ENCODE measurements at places on chromosomes 13 and 19. TPM values are rescaled to one million over a fixed set of nuclear protein-coding genes. Genes with fewer than 3 reads are reported as not detected.

The ZNF681 gene
- total RNA-seq = 2.3 TPM

The POU2F2 gene
- 0.39 TPM for total RNA-seq

The LGALS14 gene
- total RNA-seq = not detected

The STARD13 gene
- total RNA-seq = 34.5 TPM

The OXGR1 gene
- total RNA-seq = not detected

The IGLON5 gene
- total RNA-seq = under 0.01 TPM

The PTGIR gene
- 3.0 TPM for total RNA-seq

The FCAR gene
- not detected for total RNA-seq

The ZNF17 gene
- total RNA-seq = 13.5 TPM

The WDR18 gene
- total RNA-seq = 41.2 TPM

The ZNF560 gene
- total RNA-seq = 0.39 TPM

The IQCN gene
- total RNA-seq = 1.3 TPM

The PLEKHF1 gene
- total RNA-seq = 36.9 TPM

The ACP7 gene
- total RNA-seq = not detected

The CDX2 gene
- not detected for total RNA-seq

The SDHAF1 gene
- total RNA-seq = 17.0 TPM

The GJA3 gene
- 0.65 TPM for total RNA-seq

The SMARCA4 gene
- total RNA-seq = 53.7 TPM

The ZFP14 gene
- total RNA-seq = 7.1 TPM

The PCDH17 gene
- 0.22 TPM for total RNA-seq

The NLRP4 gene
- total RNA-seq = not detected

The PTPRH gene
- total RNA-seq = 7.1 TPM

The MCEMP1 gene
- not detected for total RNA-seq

The ERICH4 gene
- total RNA-seq = not detected

The SYNGR4 gene
- total RNA-seq = not detected

The EPSTI1 gene
- total RNA-seq = 18.1 TPM

The ZNF256 gene
- 5.5 TPM for total RNA-seq

The PSG1 gene
- 0.39 TPM for total RNA-seq

The MAP2K7 gene
- 9.5 TPM for total RNA-seq

The KMT2B gene
- total RNA-seq = 6.0 TPM

The URAD gene
- total RNA-seq = not detected

The OR10H1 gene
- total RNA-seq = not detected

The ZNF486 gene
- 9.4 TPM for total RNA-seq

The CDC42EP5 gene
- total RNA-seq = 26.3 TPM

Data from articular chondrocyte of knee joint (primary cell).